ENCODE measurements at places on chromosomes 5 and 9. TPM values are rescaled to one million over a fixed set of nuclear protein-coding genes. Genes with fewer than 3 reads are reported as not detected.

SPATA31A3 gene
- not detected for total RNA-seq

SLC1A1 gene
- 1.8 TPM for total RNA-seq

AIF1L gene
- 0.36 TPM for total RNA-seq

DBH gene
- not detected for total RNA-seq

HRH2 gene
- total RNA-seq: not detected

CLPTM1L gene
- total RNA-seq: 390 TPM

TYRP1 gene
- not detected for total RNA-seq

TRPM6 gene
- total RNA-seq: under 0.01 TPM

PCDHA9 gene
- 0.43 TPM for total RNA-seq

AK8 gene
- 0.34 TPM for total RNA-seq

FOXD4L5 gene
- total RNA-seq: under 0.01 TPM

CKMT2 gene
- total RNA-seq: 0.36 TPM

PPP1R26 gene
- total RNA-seq: 30.4 TPM

NIM1K gene
- 0.07 TPM for total RNA-seq

NR4A3 gene
- under 0.01 TPM for total RNA-seq

NCS1 gene
- 24.6 TPM for total RNA-seq

PTBP3 gene
- total RNA-seq: 88.5 TPM

EPB41L4A gene
- total RNA-seq: 5.8 TPM

SV2C gene
- total RNA-seq: under 0.01 TPM

MAMDC4 gene
- 6.5 TPM for total RNA-seq

All from nasal cavity respiratory epithelium epithelial cell of viscerocranial mucosa (primary cell).